Large intestine (tissue), 12 donors: ENCODE measurements at places on chromosomes 3 and 15. TPM values are rescaled to one million over a fixed set of nuclear protein-coding genes. Genes with fewer than 3 reads are reported as not detected.

The TMEM45A gene
- 10.6 TPM for polyA plus RNA-seq

DNA sequence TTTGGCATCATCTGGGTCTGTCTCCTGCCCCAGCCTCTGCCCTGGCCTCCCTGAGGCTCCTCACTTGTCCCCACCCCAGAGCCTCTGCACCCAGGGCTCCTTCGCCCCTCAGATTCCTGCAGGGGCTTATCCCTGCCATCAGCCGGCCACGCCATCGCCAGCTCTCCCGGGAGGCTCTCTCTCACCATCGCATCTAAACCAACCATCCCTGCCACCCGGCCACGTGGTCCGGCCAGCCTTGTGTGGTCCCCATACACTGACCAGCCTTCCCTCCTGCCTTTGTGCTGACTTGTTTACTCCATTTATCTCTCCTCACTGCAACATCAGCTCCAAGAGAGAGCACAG is 134.3 kb upstream of the IQSEC1 start:
- H3K27ac ChIP-seq: no peak overlapping the region
- H3K27me3 ChIP-seq: peaks cover 42% of the 10 kb centered on the region
- no peak overlapping the region for H3K4me3 ChIP-seq
- DNase-seq: no peak

DNA sequence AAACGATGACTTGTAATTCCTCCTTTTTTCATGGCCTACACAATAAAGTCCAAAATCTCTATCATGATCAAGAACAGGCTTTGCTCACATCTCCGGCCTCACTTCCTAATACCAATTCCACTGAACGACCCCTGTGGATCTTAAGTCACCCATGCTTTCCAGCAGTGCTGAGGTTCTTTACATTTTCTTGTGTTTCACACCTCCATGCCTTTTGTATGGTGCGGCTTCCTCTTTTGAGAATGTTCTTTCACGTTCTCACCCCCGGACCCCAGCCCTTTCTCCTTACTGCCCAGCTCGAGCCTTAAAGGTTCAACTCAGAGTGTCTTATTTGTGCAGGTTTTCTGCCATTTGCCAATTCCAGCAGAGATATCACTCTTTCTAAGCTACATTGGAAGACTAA is 70.1 kb downstream of the CSNK1G1 start:
- H3K4me3 ChIP-seq: no peak overlapping the region
- H3K36me3 ChIP-seq: no peaks in the 10 kb centered on the region
- no peak overlapping the region for H3K27ac ChIP-seq
- H3K4me1 ChIP-seq: no peaks in the 10 kb centered on the region

The CCK gene
- 119 TPM for polyA plus RNA-seq

The GRK7 gene
- polyA plus RNA-seq: not detected

The POPDC2 gene
- polyA plus RNA-seq: 12.2 TPM

GRCh38 chr15:95017666-95018328 is 786.4 kb downstream of the MCTP2 start:
- no peaks in the 10 kb centered on the region for H3K4me1 ChIP-seq
- H3K27ac ChIP-seq: no peak overlapping the region
- no peaks in the 10 kb centered on the region for H3K27me3 ChIP-seq
- no peaks in the 10 kb centered on the region for H3K36me3 ChIP-seq
- H3K4me3 ChIP-seq: no peak overlapping the region

- DNase-seq: no peak
- no peaks in the 10 kb centered on the region for H3K27me3 ChIP-seq
- H3K4me1 ChIP-seq: peaks cover 10% of the 10 kb centered on the region
- no peak overlapping the region for H3K4me3 ChIP-seq
- H3K36me3 ChIP-seq: no peaks in the 10 kb centered on the region
- H3K27ac ChIP-seq: no peak overlapping the region
Measured at GRCh38 chr3:185371306-185372074, 8.6 kb downstream of the MAP3K13 start.

DNA sequence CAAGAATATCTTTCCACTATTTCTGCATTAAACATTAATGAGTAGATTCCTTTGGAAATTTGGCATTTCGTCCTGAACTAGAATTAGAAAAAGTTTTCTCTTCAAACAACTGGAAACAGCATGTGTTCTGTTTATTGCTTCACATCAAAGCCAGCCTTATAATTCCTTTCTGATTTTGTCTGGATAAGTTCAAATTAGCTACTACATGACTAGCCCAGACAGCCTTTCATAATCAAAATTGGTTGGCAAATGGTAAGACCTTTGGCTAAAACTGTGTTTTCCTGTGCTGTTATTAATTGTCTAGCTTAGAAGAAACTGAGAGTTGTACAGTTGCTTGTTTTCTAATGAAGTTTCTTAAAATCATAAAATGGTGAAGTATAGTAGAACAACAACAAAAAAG is 52.7 kb upstream of the P3H2 start:
- no peaks in the 10 kb centered on the region for H3K27me3 ChIP-seq
- H3K27ac ChIP-seq: no peak overlapping the region
- no peak for DNase-seq
- H3K4me3 ChIP-seq: no peak overlapping the region

The TAGLN3 gene
- polyA plus RNA-seq: 20.2 TPM
